NCI-H2081 (cell line): ENCODE measurements at places on chromosomes 5 and 9.

DNA sequence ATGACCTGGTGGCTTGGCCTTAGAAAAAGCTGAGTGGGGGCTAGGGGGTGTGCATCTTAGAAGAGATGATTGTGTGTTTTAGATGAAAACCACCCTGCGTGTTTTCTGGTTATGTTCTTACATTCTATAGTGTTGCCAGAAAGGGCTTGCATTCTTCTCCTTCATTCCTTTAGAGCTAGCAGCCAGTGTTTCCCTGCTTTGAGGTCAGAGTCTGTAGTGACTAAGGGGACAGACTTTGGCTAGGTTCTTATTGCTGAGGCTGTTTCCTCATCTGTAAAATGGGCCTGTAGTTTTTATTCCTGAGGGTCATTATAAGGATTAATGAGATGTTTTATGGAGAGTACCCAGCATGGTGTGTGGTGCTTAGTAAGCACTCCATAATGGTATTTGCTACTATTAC, 6.4 kb downstream of the MAST4 start:
- no peak for DNase-seq

GRCh38 chr5:126138281-126138931, 284.8 kb upstream of the GRAMD2B start:
- no peak for DNase-seq

GRCh38 chr9:123832858-123833650, 96.9 kb downstream of the DENND1A start:
- no peak for DNase-seq

DNA sequence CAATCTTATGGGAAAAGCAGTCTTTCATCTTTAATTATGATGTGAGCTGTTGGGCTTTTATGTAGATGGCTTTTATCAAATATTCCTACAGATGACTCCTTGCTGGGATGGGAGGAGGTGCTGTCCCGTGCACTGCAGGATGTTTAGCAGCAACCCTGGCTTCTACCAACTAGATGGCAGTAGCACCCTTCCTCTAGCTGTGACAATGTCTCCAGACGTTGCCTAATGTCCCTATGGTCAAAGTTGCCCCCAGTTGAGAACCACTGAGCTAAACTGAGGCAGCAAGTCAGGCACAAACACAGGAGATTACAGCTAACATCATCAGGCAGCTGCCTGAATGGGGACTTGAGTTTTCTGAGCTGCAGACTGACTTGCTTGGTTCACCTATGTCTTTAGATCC, 401.9 kb upstream of the PDE4D start:
- no peak for DNase-seq

GRCh38 chr9:37464426-37465248, 613 bp downstream of the ZBTB5 start:
- no peak for DNase-seq

DNA sequence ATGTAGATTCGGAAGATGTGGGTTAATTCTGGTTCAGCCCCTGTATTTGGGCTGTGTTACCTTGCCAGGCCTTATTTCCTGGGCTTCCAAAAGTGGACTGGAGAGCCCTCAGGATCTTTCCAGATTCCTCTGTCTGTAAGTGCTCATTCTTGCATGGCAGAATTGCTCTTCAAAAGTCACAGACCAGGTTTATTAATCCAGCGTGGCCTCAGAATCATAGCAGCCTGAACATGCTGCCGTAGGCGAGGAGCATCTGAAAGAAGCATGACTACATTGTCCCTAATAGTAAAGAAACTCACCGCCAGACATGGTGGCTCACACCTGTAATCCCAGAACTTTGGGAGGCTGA, 307.8 kb downstream of the GADD45G start:
- DNase-seq: no peak

- no peak for DNase-seq
Observed at GRCh38 chr5:97923997-97924396, 741.0 kb upstream of the RIOK2 start.

DNA sequence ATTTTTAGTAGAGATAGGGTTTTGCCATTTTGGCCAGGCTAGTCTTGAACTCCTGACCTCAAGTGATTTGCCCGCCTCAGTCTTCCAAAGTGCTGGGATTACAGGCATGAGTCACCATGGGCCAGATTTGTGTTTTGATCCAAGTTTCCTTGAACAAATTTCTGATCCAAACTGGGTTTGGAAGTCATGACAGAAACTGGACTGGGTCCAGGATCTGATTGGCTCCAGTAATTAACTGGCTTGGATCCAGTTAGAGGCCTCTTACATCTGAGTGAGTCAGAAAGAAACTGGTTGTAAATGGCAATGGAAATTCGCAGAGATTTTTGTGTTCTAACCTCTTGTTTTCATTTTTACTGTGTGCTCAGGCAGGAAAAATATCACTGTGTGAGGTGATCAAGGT, 141.6 kb downstream of the SLC25A46 start:
- no peak for DNase-seq

- DNase-seq: no peak
Observed at GRCh38 chr5:74953937-74954720, 87.9 kb upstream of the FAM169A start.

DNA sequence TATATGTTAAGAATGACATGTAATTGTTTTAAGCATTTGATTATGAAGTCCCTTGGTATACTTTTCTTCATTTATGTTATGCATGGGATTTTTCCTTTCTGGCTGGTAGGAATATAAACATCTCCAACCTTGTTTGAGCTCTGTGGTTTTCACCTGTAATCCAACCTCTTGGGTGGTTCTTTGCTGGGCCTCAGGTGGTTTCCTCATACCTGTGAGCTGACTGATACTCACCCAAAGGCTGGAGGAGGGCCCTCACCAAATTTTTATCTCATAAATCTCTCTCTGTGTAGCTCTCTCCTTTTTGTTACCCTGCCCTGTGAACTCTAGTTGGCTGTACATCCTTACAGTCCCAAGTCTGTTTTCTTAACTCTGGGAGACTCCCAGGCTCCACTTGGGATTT, 39.8 kb upstream of the C6 start:
- DNase-seq: no peak

DNA sequence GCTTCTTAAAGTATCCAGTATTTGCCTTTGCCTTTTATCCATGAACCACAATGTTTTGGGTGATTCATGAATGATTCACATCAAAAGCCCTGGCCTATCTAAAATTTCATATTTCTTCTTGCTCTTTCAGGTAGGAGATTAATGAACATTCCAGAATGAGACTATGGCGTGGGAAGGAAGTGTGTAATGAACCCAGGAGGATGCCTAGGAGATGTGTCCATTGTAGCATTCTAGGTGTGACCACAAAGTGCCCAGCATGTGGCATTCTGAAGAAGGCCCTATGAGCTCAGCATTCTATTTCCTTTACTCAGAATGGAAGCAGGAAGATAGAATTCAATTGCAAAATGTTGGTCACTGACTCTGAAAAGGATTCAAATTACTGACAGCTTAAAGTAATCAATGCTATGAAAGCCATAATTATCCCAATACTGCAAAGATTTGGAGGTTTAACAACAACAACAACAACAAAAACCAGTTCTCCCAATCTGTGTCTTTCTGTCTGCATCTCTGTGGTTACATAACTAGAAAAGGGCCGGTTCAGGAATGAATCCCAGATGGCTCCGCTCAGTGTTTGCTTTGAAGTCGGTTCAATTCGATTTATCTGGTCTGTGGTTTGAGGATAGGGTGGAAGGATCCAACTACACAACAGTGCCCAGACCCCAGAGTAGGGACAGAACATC, 126.7 kb downstream of the FOXD1 start:
- no peak for DNase-seq

DNA sequence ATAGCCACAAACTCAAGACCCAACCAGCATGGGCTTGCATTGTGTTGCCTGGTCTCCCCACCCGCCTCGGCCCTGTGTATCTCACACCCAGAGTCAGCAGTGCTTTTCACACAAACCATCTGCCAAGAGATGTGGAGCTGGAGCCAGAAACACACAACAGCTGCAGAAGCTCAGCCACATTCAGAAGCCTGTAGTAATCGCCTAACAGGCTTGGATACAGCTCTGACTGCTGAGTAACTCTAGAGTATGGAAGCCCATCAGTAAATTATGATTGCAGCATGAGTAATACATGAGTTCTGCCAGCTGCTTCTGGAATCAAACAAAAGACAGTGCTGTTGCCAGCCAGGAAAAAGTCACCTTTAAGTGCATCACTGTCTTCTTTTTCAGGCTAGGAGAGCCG, 16.0 kb downstream of the TEK start:
- DNase-seq: peak; percentile 73

- no peak for DNase-seq
Observed at GRCh38 chr9:80561526-80561925, 989.8 kb downstream of the TLE4 start.

GRCh38 chr5:169190849-169191248, 110.1 kb downstream of the SLIT3 start:
- DNase-seq: no peak

- no peak for DNase-seq
Observed at GRCh38 chr9:82560036-82560435, 502.9 kb downstream of the RASEF start.

GRCh38 chr9:135924628-135925338, 17.4 kb upstream of the CAMSAP1 start:
- no peak for DNase-seq

DNA sequence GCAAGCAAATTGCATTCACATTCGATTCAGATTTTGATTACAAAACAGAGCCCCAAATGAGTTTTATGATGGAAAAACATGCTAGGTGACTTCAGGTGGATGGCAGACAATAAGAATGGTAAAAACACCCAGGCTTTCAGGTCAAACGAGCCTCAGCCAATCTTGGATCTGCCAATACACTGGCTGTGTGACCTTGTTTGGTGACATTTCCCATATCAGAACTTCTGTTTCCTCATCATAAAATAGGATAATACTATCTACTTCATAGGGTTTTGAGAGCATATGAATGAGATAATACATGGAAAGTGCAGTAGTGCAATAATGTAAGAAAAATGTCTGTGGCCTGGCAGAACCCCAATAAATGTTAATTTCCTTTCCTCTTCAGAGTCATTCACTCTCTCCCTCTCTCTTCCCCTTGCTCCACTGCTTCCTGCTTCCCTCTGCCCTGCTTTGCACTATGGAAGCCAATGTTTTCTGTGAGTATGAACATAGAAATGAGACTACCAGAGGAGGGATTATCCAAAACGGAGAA, 54.7 kb downstream of the SH3RF2 start:
- no peak for DNase-seq

DNA sequence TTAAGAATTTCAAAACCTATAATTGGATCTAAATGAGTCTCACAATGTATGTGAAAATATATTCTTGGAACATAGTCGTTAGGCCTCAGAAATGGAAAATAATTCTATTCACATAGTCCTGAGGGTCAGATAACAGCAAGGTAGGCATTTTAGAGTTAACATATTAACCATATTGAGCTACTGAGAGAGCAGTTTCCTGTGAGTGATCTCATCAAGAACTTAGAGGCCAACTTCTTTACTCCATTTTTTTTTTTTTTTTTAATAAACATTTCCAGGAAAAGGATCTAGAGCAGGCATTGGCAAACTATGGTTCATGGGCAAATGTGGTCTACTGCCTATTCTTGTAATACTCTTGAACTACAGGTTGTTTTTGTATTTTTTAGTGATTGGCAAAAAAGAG, 26.6 kb downstream of the RAB24 start:
- DNase-seq: no peak

- DNase-seq: no peak
Observed at GRCh38 chr9:121892706-121893105, 200.4 kb downstream of the TTLL11 start.

GRCh38 chr5:116378007-116378776, 196.4 kb downstream of the SEMA6A start:
- DNase-seq: peak; percentile 63

DNA sequence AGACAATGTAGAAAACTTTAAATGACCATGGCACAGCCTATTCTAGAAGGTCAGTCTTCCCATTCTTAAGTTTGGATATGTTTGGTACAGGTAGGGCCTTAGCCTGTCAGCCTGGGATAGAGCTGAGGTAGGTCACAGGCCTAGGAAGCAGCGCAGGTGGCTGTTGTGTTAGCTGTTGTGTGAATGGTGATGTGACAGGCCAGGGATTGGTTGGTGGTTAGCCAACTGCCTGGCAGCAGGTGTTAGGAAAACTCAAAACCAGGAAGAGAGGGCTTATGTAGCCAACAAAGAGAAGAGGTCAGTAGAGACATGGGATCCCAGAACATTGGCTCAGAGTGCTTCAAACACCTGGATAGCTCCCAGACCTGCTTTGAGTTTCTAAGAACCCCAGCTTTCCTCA, 84.2 kb downstream of the FBXO38 start:
- no peak for DNase-seq

DNA sequence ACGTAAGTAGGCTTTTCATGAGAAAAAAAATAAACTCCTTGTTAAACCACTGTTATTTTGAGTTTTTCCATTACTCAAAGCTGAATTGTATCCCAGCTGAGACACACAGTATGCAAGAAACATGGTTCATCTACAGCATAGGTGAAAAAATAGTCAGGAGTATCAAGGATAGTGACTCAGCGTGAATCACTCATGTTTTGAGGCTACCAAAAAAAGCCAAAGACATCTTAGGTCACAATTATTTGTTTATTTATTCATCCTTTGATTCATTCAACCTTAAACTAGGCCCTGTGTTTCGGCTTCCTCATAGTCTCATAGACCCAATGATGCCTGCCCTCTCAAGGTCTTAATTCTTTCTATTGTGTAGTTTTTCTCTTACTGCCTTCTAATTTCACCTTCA, 32.9 kb upstream of the STX17 start:
- DNase-seq: no peak

GRCh38 chr5:96300976-96301375, 132.1 kb downstream of the PCSK1 start:
- DNase-seq: no peak

- no peak for DNase-seq
Observed at GRCh38 chr5:167488371-167488770, 803.1 kb upstream of the WWC1 start.

DNA sequence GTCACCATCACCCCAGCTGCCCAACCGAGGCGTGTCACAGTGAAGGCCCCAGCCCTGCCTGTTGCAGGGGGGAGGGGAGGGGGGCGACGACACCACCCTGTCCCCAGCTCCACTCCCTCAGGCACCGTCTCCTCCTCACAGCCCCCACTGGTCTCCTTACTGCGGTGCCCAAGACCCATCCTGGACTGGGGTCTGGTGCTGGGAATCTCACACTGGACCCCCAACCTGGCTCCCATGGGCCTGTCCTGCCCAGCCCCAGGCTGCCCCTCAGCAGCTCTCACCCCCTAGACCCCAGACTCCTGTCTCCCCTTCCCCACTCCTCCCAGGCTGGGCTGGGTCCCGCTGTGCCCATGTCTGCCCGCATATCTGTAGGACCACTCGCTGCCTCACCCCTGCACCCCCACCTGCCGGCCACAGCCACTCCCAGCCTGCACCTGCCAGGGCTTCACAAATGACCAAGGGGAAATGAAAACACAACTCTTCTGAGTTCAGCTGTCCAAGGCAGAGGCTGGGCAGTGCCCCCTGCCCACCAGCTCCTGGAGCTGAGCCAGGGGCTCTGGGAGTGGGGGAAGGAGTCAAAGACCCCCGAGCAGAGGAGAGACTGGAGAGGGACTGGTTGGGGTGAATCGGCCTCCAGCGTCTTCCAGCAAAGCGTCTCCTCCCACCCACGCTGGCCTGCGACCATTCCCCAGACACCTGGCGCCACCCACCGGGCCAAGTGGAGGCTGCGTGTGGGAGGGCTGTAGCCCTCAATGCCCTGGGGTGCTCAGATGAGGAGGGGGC, 32.6 kb upstream of the EGFL7 start:
- no peak for DNase-seq
